Thoracic aorta (tissue), 2 donors: ENCODE measurements at places on chromosomes 7 and 10. TPM values are rescaled to one million over a fixed set of nuclear protein-coding genes. Genes with fewer than 3 reads are reported as not detected.

The CEP55 gene
- total RNA-seq = 5.1 TPM

DNA sequence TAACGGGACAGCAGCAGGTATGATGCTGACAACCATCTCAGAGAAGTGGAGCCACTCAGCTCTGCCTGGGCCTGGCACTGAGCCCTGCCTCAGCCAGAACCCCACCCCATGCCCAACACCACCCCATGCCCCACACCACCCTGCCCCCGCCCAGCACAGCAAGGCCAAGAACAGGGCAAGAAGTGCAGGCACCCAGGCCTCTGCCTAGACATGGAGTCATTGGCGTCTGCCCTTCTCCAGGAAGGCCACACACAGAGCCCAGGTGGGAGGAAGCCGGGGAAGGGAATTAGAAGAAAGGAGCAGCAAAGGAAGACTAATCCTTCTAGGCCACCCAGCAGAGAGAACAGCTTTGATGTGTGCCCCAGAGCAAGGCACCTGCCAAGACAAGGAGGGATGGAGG is 18.9 kb downstream of the CAMK2G start:
- peaks cover 42% of the 10 kb centered on the region for H3K4me1 ChIP-seq
- H3K4me3 ChIP-seq = no peak overlapping the region
- H3K27ac ChIP-seq = peak overlapping the region; percentile 90
- peaks cover 24% of the 10 kb centered on the region for H3K36me3 ChIP-seq

GRCh38 chr10:871951-872403 is 59.5 kb downstream of the LARP4B start:
- no peaks in the 10 kb centered on the region for H3K36me3 ChIP-seq
- H3K4me1 ChIP-seq = peaks cover 12% of the 10 kb centered on the region
- H3K27me3 ChIP-seq = no peaks in the 10 kb centered on the region
- H3K4me3 ChIP-seq = no peak overlapping the region
- DNase-seq = no peak

DNA sequence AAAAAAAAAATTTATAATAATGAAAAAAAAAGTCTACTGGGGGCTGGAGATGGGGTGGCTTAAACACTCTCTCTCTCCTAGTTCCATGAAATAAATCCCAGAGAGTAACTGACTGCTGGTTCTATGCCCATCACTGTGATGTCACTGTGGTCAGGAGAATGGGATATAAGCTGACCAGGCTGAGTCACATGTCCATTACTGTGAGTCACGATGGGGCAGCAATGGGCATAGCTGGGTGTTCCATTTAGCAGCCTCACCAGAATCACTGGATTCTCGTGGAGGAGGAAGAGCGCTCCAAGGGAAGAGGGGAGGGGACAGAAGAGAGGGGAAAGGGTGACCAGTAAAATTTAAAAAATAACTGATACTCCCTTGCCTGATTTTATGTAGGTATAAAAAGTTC is 37.1 kb downstream of the MASTL start:
- H3K36me3 ChIP-seq = peaks cover 7% of the 10 kb centered on the region
- no peak overlapping the region for H3K4me3 ChIP-seq
- no peak overlapping the region for H3K27ac ChIP-seq
- no peaks in the 10 kb centered on the region for H3K4me1 ChIP-seq
- no peaks in the 10 kb centered on the region for H3K27me3 ChIP-seq

The GALNT17 gene
- total RNA-seq = 20.8 TPM

- no peak overlapping the region for H3K4me3 ChIP-seq
- H3K4me1 ChIP-seq = peaks cover 10% of the 10 kb centered on the region
Observed at GRCh38 chr10:24894728-24895127, 57.7 kb downstream of the PRTFDC1 start.

The SPAM1 gene
- total RNA-seq = not detected

DNA sequence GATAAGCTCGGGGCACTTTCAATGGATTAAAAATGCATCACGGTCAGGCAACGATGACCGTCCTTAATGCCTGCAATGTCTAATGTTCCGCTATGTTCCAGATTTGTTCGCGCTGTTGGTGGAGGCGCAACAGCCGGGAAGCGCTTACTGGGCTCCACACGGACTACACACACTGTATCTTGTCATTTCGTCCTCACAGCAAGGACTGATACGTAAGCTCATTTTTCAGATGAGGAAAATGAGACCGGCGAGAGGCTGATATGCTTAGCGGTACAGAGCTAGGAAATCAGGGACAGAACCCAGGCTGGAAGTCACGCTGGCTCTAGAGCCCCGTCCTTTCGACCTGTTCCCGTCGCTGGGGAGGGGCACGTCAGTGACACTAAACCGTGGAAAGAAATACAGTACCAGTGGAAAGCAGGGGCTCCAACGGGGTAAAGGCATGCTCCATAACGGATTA is 670 bp downstream of the TPK1 start:
- no peaks in the 10 kb centered on the region for H3K27me3 ChIP-seq
- H3K36me3 ChIP-seq = no peaks in the 10 kb centered on the region
- peak overlapping the region; percentile 87 for H3K4me3 ChIP-seq
- DNase-seq = no peak
- peak overlapping the region; percentile 90 for H3K27ac ChIP-seq

DNA sequence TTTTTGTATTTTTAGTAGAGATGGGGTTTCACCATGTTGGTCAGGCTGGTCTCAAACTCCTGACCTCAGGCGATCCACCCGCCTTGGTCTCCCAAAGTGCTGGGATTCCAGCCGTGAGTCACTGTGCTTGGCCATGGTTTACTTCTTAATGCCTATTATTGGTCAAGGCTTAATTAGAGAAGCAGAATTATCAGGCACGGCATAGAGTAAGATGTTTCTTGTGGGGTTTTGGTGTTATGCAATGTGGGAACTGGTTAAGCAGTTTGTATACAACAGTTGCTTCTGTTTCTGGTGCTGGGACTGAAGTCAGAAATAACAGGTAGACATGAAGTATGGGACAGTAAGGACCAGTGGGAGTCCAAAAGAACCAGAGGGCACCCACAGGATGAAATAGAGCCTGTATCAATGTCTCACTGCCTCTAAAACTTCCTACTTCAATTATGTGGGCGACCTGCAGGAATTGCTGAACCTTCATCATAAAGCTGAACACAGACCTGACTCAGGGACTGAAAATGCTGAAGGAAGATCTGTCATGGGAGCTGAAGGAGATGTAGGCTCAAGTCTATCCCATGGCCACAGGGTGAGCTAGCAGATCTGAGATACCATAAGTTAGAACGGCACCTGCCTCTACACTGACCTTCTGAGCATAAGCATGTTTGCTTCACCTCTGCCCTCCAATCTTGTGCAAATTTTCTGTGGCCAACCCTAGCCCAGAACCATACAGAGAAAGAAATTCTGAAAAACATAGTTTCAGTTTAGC is 38.3 kb upstream of the VCL start:
- H3K4me3 ChIP-seq = no peak overlapping the region
- H3K27me3 ChIP-seq = no peaks in the 10 kb centered on the region
- DNase-seq = no peak
- no peaks in the 10 kb centered on the region for H3K36me3 ChIP-seq

GRCh38 chr7:122082670-122083069 is 61.4 kb downstream of the AASS start:
- H3K27ac ChIP-seq = no peak overlapping the region
- no peak overlapping the region for H3K4me3 ChIP-seq
- no peak for DNase-seq

The OPALIN gene
- total RNA-seq = not detected

- no peaks in the 10 kb centered on the region for H3K27me3 ChIP-seq
- H3K4me3 ChIP-seq = no peak overlapping the region
- H3K27ac ChIP-seq = no peak overlapping the region
- DNase-seq = no peak
Observed at GRCh38 chr7:129334473-129334872, 99.8 kb upstream of the STRIP2 start.

The FERD3L gene
- not detected for total RNA-seq

GRCh38 chr7:42264702-42265101 is 27.7 kb upstream of the GLI3 start:
- H3K27ac ChIP-seq = no peak overlapping the region
- H3K27me3 ChIP-seq = no peaks in the 10 kb centered on the region
- H3K4me3 ChIP-seq = no peak overlapping the region
- no peak for DNase-seq
- H3K4me1 ChIP-seq = peaks cover 5% of the 10 kb centered on the region
- H3K36me3 ChIP-seq = no peaks in the 10 kb centered on the region

GRCh38 chr10:43665054-43665453 is 16.4 kb upstream of the ZNF32 start:
- no peaks in the 10 kb centered on the region for H3K4me1 ChIP-seq
- H3K27me3 ChIP-seq = no peaks in the 10 kb centered on the region
- no peak overlapping the region for H3K27ac ChIP-seq
- no peak overlapping the region for H3K4me3 ChIP-seq

The CASD1 gene
- total RNA-seq = 12.3 TPM

DNA sequence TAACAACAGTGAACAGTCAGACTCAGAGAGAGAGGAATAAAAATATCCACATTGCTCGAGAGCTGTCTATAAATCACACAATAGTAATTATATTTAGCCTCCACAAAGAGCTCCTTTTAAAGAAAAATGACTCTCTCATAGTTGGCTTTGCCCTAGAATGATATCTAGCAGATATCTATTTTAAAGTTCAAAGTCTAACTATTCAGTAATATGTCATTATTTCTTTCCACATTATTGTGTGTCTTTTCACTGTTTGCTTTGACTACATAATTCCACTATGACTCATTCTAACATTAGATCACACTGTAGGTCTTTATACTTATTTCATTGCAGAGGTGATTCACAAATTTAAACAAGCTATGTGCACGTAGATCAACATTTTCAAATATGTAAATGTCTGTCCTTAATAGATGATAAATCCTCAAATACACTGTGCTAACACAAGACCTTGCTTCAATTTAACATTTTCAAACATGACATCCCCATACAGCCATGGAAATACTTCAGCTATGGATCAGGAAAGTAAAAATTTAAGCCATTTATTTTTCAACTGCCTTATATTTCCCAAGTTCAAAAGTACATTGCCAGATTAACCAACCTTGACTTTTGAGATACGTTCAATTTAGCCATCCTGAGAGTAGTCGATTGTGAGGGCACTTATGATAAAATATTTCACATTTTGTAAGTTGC is 99.9 kb upstream of the AKR1E2 start:
- no peaks in the 10 kb centered on the region for H3K36me3 ChIP-seq
- no peak for DNase-seq
- H3K27ac ChIP-seq = no peak overlapping the region

DNA sequence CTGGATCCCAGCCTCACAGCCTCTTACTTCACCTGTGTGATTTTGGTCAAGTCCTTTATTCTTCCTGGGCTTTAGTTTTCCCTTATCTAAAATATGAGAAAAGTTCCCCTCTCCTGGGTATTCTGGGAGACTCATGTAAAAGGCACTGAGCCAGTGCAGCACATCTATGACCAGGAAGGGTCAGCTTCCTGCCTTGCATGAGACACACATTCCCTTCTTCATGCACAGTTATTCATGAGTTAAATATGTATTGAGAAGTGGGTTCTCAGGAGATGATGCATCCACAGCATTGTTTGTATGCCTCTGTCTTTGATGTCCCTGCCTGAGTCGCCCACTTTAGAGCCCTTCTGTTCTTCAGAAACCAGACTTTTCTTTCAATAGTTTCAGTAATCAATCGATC is 33.3 kb downstream of the EGFR start:
- H3K4me1 ChIP-seq = peaks cover 55% of the 10 kb centered on the region
- no peaks in the 10 kb centered on the region for H3K36me3 ChIP-seq
- no peak for DNase-seq
- no peak overlapping the region for H3K27ac ChIP-seq
- H3K4me3 ChIP-seq = no peak overlapping the region

GRCh38 chr7:84876061-84876821 is 310.6 kb downstream of the SEMA3D start:
- DNase-seq = no peak
- no peak overlapping the region for H3K4me3 ChIP-seq
- H3K36me3 ChIP-seq = no peaks in the 10 kb centered on the region
- no peaks in the 10 kb centered on the region for H3K4me1 ChIP-seq
- no peak overlapping the region for H3K27ac ChIP-seq

The TACC2 gene
- 71.0 TPM for total RNA-seq

GRCh38 chr7:24972166-24972477 is 7.9 kb downstream of the OSBPL3 start:
- H3K27me3 ChIP-seq = no peaks in the 10 kb centered on the region
- no peak for DNase-seq
- H3K4me1 ChIP-seq = no peaks in the 10 kb centered on the region
- H3K27ac ChIP-seq = no peak overlapping the region

The HERC4 gene
- total RNA-seq = 60.2 TPM

DNA sequence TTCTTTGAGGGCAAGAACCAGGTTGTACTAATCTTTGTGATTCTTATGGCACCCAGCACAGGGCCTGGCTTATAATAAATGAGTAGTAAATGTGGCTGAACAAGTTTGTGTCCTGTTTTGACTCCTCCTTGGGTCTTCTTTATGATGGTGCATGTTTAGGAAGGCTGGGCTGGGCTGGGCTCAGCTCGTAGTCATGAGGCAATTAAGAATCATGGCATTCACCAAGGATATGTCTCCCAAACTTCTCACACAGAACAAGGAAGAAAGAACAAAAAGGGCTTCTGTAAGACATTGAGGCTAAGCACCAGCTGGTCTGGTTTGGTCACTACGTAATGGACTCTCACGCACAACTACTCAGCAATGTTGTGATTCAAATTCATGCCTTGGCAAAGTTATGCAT is 30.5 kb upstream of the YAE1 start:
- no peaks in the 10 kb centered on the region for H3K36me3 ChIP-seq
- H3K4me3 ChIP-seq = no peak overlapping the region
- no peak for DNase-seq
- no peak overlapping the region for H3K27ac ChIP-seq
- no peaks in the 10 kb centered on the region for H3K27me3 ChIP-seq
- H3K4me1 ChIP-seq = no peaks in the 10 kb centered on the region

DNA sequence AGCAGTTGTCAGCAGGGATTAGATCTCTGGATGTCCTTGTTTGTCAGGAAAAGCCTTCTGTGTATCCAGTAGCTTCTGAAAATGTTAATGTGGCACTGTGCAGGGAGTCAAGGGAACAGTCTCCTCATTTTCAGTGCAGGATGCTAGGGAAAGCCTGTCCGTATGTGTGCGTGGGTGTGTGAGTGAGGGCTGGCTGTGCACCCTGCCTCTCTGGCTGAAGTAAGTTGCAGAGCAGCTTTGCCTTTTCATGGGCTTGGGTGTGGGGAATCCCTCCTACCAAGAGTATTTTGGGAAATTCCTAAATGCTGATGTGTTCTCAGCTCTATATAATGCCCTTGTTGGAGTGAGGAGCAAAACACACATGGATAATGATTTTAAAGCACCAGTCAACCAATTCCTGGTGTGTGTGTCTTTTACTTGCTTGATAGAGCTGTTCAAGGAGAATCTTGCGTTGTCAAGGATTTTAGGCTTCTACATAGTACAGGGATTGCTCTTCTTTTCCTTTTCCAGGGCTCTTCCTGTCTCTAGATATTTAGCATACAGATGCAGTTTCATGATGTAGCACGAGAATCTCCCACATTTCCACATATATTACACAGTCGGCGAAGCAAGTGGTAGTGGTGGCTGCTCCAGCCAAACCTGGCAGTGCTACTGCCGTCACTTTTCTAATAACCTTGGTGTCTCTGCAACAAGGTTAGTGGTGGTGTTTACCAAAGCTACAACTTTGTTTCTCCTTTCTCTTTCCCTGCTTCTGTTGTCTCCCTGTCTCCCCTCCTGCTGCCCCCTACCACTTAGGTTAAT is 92.8 kb downstream of the MCU start:
- H3K27ac ChIP-seq = no peak overlapping the region
- no peak for DNase-seq
- peak overlapping the region; percentile 34 for H3K4me3 ChIP-seq
- peaks cover 36% of the 10 kb centered on the region for H3K4me1 ChIP-seq
- H3K36me3 ChIP-seq = no peaks in the 10 kb centered on the region

The PAPSS2 gene
- 22.1 TPM for total RNA-seq

The SLC12A9 gene
- total RNA-seq = 25.2 TPM

- no peaks in the 10 kb centered on the region for H3K4me1 ChIP-seq
- H3K36me3 ChIP-seq = no peaks in the 10 kb centered on the region
- H3K27me3 ChIP-seq = no peaks in the 10 kb centered on the region
- no peak for DNase-seq
- H3K4me3 ChIP-seq = no peak overlapping the region
Observed at GRCh38 chr7:154330318-154330717, 278.1 kb downstream of the DPP6 start.
